ENCODE measurements at places on chromosomes 7 and 10.

- DNase-seq, result no peak
These were observed 17.1 kb upstream of the CPA1 start for GRCh38 chr7:130363026-130363847.

GRCh38 chr10:72340510-72341261, 14.0 kb downstream of the DNAJB12 start:
- DNase-seq, result peak; percentile 79

DNA sequence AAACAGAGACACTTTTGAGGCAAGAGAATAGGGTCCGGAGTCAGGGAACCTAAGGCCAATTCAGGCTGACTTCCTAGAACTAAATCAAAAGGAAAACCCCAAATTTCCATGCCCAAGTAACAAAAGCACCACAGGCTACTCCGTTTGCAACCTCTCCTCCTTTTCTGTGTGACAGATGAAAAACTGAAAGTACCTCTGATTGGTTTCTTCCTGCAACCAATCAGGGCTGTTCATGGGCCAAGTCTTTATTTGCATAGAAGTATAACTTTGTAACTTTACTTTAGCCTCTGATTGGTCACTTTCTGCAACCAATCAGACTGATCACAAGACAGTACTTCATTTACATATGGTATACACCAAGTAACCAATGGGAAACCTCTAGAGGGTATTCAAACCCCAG, 239.9 kb upstream of the KCND2 start:
- DNase-seq, result no peak

DNA sequence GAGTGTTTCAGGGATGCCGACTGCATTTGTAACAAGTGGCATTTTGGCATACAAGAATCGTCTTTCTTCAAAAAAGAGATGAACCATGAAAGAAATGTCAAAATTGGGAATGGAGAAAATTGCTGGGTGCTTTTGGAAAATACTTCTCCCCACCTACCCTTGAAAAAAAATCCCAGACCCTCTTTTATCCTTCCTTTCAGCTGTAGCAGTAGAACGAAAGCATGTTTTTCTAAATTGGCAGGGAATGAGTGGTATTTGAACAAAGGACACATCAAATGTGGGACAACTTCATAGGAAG, 187.5 kb downstream of the NRP1 start:
- DNase-seq, result no peak

DNA sequence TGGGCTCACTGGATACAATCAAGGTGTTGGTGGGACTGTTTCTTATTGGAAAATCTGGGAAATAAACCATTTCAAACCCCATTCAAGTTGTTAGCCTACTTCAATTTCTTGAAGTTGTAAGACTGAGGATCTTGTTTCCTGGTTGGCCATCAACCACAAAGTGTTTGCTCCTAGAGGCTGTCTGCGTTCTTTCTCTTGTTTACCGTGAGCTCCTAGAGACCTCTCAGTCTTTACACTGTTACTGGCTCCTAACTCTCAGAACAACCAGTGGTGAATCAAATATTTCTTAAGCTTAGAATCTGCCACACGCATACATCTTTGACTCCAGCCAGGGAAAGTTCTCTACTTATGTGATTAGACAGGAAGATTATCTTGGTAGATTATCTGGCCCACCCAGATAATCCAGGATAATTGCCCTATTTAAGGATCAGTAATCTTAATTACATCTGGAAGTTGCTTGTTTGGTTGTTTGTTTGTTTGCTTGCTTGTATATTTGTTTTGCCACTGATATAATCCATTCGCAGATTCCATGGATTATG, 798.7 kb downstream of the IPMK start:
- DNase-seq, result no peak

DNA sequence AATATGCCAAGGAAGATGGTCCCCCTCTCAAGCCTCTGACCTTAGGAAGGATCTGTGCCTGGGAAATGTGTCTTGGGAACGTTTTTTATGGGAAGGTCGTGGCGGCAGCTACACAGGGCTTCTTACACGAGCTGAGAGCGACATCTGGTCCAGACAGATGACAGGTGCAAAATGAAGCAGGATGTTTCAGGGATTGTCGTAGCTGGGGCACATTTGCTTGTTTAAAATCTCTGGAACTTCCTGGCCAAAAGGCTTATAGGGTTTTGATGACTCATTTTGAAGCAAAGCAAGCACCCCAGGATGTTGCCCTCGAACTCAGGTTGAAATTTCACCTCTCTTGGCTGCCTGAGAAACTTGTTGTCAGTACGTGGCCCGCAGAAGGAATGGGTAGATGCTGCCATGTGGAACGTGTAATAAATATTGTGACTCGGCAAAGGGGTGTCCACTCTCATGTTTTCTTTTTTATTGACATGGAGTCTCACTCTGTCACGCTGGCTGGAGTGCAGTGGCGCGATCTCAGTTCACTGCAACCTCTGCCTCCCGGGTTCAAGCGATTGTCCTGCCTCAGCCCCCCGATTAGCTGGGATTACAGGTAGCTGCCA, 117.5 kb downstream of the CAMK1D start:
- no peak for DNase-seq

DNA sequence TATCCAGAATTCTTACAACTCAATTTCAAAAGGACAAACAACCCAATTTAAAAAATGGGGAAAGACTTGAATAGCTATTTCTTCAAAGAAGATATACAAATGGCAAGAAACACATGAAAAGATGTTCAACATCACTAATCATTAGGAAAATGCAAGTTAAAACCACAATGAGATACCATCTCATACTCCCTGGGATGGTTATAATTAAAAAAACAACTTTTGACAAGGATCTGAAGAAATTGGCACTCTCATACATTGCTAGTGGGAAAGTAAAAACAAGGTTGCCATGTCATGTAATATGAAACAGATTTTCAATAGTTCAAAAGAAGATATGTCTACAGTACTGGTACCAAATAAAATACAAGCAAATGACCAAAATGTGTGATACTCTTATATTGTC, 9.0 kb downstream of the OAT start:
- DNase-seq, result no peak

DNA sequence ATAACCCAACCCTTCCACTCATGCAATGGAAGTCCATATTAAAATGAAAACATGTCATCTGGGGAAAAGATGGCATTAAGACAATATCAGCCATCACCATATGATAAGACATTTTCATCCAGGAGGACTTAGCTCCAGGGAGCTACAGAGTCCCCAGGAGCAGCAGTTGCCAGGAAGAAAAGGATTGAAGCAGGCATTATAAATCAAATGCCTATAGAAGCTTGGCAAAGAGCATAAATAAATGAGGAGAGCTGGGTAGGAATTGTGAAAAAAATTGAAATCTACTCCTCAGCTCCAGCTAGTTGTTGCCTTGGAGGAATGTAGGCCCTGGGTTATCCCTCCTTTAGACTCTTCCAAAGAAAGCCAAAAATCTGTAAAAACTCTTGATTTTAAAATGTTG, 42.5 kb downstream of the FAM13C start:
- no peak for DNase-seq

- no peak for DNase-seq
These were observed 23.3 kb downstream of the ZFAND4 start for GRCh38 chr10:45649296-45649695.

DNA sequence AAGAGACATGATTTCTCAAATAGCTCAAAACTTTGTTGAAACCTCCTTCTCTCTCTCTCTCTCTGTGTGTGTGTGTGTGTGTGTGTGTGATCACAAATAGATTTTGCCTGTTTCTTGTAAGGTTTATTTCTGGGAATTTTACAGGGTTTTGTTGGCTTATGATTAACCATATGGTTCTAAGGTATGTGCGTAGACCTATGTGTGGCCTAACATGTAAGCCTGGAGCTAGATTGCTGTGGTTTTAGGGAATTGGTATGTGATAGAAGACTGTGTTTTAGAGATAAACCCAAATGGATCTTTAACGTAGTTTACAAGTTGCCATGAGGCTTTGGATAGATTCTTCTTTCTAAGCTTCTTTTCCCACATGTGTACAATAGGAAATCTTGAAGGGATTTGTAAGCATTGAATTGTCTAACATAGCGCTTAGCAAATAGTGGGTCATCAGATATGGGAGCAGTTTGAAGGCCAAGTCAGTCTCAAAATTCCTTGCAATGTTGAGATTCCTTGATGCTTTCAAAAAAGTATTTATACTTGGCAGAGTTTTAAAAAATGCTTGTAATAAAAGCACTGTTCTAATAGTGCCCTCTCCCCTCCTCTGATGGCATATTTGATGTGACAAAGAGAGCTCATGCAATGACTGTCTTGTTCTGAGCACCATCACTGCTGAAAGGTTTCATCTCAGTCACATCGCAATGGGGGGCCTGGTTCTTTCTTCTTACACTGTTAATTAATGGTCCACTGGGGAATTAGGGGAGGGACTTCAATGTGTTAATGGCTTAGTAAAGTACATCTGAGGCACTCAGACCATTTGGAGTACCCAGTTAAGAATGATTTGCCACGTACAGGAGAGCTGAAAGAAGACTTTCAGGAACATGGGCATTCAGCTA, 118.2 kb downstream of the SNX10 start:
- DNase-seq, result no peak

DNA sequence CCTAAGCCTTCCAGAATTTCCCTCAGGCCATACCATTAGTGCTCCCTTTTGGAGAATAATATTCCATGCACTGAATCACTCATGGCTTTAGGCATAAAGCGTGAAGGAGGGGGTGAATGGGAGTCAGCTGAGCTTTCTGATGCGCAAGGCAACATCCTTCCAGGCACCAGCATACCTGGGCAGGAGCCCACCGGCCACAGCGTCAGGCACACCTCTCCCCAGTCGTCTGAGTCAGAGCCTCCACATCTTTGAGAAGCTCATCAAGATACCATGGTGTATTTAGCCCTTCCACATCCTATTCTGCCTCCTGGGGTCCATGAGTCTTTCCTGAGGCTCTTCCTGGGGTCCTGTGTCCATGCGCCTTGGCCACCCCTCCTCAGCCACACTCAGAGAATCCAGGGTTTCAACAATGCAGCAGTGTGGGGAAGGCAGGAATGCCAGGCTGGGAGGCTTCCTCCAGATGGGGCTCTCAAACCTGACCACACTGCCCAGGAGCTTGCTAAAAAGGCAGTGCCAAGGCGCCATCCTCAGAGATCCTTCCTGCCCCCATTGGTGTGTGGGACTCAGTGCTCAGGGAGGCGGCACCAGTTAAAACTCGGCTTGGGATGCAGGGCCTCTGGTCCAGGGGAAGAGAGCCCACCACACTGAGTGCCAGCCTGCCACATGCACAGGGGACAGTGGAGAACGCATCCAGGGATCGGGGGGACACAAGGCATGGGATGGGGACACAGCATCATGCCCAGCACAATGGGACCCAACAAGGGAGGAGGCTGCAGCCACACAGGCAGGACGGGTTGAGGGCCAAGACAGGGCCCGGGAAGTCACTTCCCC, 31.6 kb downstream of the RASGEF1A start:
- peak; percentile 8 for DNase-seq

DNA sequence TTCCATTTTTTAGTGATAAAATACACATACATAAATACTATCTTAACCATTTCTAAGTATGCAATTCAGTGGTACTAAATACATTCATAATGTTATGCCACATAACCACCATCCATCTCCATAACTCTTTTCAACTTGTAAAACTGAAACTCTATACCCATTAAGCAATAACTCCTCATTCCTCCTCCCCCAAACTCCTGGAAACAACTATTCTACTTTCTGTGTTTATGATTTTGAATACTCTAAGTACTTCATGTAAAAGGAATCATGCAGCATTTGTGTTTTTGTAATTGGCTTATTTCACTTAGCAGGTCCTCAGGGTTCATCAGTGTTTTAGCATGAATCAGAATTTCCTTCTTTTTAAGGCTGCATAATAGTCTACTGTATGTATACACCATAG, 131.8 kb downstream of the TES start:
- no peak for DNase-seq

DNA sequence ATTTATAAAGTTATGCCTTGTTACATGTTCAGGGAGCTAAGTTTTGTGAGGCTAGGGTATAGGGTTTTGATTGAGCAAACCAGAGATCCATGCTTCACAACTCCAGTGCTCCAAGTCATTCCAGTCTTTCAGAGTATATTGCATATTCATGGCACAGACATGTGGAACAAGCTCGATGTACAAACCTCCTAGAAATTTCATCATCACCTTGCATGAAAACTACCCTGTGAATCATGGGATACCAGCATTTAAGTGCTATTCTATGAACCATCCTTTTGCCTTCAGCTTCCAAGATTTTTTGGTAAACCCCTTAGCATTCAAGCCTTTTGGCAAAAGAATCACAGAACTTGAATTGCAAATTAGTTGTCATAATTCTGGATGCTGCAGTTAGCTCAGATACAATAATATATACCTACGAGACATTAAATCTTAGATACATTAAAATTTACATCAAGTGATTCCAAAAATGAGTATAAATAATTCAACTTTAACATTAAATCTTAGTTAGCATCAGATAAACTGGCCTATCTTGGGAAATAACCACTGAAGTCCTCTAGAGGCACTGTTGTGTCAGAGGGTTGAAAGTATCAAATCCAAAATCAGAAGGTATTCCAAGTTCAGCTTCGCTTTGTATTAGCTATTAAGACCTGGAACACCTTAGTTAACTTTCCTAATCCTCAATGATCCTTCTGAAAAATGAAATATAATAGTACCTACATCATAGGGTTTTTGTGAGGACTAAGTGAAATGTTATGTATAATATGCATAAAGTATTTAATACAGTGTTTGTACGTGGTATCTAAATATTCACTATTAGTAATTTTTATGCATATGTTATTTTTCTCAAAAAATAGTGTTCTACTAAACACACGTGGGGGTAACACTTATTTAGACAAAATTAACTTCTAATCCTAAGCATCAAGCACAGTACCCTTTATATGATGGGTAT, 55.5 kb upstream of the CABCOCO1 start:
- DNase-seq, result no peak

DNA sequence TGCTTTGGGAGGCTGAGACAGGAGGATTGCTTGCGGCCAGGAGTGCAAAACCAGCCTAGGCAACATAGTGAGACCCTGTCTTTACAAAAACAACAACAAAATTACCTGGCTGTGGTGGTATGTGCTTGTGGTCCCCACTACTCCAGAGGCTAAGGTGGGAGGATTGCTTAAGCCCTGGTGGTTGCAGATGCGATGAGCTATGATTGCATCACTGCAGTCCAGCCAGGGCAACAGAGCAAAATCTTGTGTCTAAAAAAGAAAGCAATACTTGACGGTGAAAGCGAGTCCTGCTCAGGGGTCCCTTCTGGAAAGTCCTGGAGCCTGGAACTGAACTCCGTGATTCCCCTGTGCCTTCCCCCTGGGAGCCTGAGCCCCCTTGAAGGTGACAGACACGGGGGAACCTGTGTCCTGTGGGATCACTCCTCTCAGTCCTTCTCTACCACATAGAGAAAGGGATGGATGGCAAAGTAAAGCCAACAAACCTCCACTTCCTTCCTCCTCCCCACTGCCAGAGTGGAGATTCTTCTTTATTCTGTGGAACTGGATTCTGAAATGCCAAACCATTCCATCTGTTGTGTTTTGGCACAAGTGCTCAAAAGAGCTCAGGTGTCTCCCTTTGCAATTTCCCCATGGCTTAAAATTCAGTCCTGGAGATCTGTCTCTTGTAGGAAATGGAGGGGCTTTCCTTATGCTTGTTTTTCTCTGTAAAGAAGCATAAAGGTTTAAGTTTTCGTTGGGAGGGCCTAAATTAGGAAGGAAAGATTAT, 50.6 kb downstream of the KIAA1217 start:
- no peak for DNase-seq

- DNase-seq, result no peak
These were observed 21.7 kb downstream of the CCM2 start for GRCh38 chr7:45021604-45022296.

- no peak for DNase-seq
These were observed 201.2 kb downstream of the TCF7L2 start for GRCh38 chr10:113151190-113151666.
